ENCODE measurements at places on chromosomes 12 and 14.

- DNase-seq = no peak
These were observed 311.8 kb downstream of the BTG1 start for GRCh38 chr12:91833780-91834359.

DNA sequence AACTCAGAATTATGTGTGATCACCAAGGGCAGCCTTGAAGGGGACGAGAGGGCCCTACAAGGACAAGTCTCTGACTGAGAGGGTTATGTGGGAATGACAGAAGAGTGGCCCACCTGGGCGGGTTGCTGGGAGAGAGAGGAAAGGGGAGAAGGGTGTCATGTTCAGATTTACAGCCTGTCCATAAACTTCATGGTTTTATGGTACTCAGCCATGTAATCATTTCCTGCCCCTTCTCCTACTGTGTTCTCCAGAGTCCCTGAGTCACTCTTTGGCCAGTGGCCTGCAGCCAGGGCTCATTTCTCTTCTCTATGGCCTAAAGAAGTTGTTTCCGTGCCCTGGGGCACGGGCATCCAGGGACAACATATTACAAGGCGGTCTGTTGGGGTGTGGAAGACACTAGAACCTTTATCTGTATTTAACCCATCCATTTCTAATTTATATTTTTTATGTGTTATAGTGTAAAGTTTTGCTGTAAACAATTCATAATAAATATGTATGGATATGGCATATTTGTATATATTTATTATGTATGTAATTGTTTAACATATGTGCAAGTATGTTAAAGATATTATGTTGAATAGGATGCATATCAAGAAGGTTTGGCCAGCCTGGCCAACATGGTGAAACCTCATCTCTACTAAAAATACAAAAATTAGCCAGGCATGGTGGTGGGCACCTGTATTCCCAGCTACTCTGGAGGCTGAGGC, 26.9 kb downstream of the DDX47 start:
- DNase-seq = no peak

DNA sequence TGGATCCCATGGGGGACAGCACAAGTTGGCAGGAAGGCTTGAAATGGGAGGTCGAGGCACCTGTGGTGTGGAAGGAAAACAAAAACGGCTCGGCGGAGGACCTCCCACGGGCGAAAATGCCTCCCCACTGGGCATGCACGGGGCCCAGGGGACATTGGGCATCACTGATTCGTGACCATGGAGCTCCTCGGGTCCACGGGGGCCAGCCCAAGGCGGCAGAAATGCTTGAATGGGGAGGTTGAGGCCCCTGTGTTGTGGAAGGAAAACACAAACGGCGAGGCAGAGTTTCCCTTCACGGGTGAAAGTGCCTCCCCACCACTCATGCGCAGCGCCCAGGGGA, 376.0 kb downstream of the ALG10 start:
- DNase-seq = no peak

DNA sequence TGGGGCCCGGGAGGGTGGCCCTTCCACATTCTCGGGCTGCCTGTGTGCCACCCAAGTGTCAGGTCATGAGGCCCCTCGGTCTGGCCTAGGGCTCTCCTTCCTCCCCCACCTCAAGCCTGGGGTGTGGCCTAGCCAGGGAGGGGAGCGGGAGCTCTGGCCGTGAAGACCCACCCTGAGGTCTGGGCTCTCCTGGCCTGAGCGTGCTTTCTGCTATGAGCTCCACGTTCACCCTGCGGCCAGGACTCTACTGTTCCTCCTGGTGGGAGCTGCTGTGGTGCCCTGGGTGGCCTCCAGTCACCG, 12.0 kb downstream of the PACS2 start:
- no peak for DNase-seq

- DNase-seq = no peak
These were observed 125.2 kb upstream of the SLC38A2 start for GRCh38 chr12:46497739-46498138.

DNA sequence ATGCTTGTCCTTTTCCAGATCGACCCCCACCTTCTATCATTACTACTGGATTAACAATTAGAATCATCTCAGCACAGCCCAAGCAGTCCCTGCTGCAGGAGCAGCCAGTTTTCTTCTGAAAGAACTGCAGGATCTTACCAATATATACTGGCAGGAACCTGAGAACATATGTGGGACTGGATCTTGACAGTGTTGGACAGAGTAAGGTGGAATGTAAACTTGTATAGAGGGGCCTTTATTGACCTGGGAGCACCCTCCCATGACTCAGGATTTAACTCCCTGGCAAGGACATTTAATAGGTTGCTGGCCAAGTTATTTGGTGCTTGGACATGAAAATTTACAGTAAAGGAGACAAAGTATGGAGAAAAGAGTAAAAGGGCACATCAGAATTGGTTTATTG, 66.2 kb upstream of the TMX1 start:
- DNase-seq = no peak

- DNase-seq = no peak
These were observed 92.2 kb downstream of the GALNT9 start for GRCh38 chr12:132236930-132237771.

DNA sequence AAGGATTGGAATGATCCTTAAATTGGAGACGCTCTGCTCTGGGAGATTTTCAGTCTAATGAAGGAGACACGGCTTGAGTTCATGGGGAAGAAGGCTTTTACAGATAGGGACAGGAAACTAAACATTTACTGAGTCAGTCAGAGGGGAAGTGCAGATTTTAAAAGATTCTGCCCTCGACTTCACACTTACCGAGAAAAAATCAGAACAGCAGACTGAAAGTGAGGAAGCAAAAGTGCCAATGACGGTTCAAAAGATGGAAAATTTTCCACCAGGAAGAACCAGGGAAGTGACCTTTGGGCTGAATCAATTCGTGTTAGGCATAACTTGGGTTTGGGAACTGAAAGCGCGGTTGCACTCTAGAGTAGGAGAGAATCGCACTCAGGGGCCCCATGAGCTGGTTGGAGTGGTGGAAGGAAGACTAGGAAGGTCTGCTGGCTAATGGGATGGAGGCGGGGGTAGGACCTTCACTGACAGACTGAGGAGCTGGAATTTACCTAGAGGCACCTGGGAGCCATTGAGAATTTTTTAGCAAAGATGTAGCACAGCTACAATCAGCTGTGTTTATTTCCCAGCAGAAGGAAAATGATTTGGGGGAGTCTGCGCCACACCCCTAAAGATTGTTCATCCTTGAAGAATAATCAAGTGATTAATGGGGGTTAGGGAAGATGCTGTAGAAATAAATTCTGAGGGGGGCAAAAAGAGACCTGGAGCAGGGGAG, 1.2 kb downstream of the KCNK13 start:
- no peak for DNase-seq

DNA sequence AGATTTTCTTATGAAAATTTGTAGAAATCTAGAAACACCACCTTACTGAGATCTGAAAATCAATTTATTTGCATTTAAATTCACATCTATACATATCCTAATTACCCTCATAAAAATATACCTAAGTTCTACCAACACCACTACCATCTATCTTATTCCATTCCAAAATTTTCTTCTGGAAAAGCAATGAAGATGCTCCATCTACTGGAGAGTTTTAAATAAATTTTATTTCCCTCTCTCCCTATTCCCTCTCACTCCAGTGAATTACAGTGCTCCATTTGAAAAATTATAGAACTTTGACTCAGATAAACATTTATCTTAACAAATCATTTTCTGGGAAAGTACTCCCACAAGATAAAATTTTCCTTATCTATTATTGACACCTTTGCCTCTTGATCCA, 2.3 kb upstream of the C14orf39 start:
- DNase-seq = no peak

- no peak for DNase-seq
These were observed 14.3 kb downstream of the ASB8 start for GRCh38 chr12:48142818-48143674.

- DNase-seq = no peak
These were observed 114.8 kb downstream of the PTPN11 start for GRCh38 chr12:112533528-112533927.

GRCh38 chr12:72792889-72793288, 520.7 kb downstream of the TRHDE start:
- DNase-seq = no peak

DNA sequence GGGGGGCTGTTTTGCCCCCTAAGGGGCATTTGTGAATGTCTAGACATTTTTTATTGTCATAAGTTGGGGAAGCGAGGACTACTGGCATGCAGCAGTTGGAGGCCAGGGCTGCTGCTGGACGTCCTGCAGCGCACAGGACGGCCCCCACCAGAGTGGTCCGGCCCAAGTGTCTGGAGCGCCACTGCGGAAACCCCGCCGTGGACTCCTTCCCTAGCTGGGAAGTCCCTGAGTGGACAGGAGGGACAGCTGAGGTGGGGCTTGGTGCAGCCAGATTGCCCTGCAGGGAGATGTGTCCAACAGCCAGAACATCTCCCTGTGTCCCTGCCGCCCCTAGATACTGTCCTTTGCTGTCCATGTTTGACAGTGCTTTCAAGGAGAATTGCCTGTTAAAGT, 5.5 kb downstream of the CKB start:
- no peak for DNase-seq

DNA sequence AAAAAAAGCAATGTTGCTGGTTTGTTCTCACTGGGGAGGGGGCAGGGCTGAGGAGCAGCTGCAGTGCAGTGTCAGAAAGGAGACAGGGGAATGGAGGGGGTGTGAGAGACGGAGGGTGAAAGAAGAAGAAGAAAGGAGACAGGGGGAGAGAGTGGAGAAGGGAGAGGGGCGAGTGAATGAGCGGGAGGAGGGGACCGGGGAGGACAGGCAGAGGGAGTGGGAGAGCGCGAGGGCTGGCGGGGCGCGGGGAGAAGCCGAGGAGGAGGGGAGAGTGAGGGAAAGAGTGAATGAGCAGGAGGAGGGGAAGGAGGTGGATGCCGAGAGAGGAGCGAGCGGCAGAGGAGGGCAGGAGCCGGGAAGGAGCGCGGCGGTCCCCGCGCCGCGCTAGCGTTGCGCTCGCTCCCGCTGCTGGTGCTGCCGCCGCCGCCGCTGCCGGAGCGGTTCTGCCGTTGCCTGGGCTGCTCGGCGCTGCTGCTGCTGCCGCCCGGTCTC, at the start of gene NOVA1:
Gene NOVA1, minus strand, starts transcription at position 445 of the 492 bp plus-strand sequence. CDS start 597 bp downstream, outside the sequence.
- no peak for DNase-seq

DNA sequence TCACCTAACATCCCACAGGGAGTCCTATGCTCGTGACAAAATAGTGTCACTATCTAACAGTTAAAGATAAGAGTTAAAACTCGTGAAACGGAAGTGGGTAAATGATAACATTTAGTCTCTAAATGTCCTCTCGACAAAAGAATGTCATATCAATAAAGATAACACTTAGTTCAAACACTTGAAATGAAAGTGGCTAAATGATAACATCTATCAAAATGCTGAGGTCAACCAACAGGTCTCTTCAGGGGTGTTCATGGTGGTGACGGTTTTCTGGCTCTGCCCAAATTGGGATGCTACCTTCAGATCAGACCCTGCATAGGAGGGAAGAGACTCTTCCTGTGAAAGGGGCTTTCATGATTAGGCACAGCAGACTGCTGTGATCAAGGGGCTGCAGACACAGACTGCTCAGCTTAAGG, 22.1 kb downstream of the IL26 start:
- DNase-seq = no peak

DNA sequence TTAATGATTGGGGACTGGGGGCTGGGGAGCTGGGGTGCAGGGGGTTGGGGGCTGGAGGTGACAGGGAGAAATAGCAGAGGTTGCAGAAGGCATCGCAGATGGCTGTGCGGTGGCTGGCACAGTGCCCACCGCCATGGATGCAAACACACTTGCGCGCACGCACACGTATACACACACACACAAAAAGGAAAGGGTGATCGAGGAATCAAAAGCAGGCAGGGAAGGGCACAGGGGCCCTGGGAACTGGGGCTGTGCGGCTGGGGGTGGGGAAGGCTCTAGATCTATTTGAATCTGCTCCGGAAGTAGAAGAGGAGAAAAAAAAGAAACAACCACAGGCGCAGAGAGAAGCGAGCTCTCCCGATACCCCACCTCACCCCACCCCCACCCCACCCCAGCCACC, 39.4 kb downstream of the ZFHX2 start:
- no peak for DNase-seq

- no peak for DNase-seq
These were observed 1.8 kb downstream of the BAG5 start for GRCh38 chr14:103560691-103561090.

DNA sequence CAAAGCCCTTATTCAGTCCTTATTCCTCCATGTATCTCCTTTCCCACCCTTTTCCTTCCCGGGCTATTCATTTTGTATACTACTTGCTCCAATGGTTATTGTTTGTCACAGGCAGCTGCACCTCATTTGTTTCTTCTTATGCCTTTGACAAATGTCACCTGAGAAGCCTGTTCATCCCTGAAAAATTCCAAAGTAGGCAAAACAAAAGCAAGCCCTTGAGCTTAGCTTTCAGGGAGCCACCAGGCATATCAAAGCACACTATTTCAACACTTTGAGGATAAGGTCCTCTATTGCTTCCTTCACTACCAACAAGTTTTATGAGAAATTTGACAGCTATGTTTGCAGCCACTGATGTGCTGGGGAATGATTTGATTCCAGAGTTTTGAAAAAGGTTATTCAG, 738.7 kb upstream of the LMO3 start:
- DNase-seq = no peak

GRCh38 chr12:99059824-99060511, 414.9 kb downstream of the APAF1 start:
- DNase-seq = no peak

DNA sequence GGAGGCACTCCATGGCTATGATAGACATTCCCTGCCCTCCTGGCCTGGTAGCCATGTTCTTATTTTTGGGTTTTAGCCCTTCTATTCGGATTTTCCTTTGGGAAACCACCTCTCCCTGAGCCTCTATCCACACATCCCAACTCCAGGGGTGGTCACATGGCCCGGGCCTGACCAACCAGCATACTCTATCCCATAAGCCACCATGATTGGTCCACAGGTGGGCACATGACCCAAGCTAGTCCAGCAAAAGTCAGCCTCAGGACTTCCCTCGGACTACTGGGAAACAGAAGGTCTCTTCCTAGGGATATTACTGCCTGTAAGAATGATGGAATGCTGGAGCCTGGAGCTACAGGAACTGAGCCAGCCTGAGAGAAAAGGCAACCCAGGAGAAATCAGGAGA, 12.5 kb downstream of the PRIMA1 start:
- DNase-seq = no peak

DNA sequence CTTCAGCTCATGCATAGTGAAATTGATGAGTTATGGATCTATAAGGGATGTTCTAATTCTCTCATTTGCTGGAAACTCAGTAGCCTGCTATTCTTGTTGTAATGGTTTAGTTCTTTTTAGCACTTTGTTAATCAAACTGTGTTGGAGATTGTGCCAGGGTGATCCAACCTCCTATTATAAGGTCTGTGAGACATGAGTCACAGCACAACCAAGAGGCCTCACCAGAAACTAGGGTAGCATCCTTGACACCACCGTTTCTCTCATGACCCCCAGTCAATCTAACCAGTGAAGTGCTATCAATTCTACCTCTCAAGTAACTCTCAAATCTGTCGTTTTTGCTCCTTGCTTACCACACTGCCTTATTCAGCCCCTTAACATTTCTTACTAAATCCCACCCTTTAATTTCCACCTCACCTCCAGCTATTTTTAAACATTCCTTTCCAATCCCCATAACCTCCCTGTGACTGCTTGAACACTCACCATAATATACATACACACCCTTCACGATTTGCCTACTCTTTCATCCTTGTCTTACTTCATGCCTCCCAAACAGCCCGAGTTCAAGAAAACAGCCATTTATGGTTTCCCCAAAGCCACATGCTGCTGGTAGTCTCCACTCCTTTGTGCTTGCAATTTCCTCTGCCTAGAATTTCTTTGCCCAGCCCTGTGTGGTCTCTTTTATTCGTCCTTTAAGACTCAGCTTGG, 53.9 kb upstream of the NUDT4 start:
- no peak for DNase-seq

GRCh38 chr14:54225457-54226060, 171.2 kb upstream of the CDKN3 start:
- no peak for DNase-seq

- DNase-seq = no peak
These were observed 15.8 kb downstream of the KRT7 start for GRCh38 chr12:52248541-52249461.

Data from stimulated activated CD8-positive, alpha-beta memory T cell treated with anti-CD3 and anti-CD28 coated beads, Interleukin-7, amount 100 ng/mL, for 4 hours (primary cell).